Astrocyte of the spinal cord (primary cell): ENCODE measurements at places on chromosomes 4 and X.
A peak's percentile ranks its signal among the peaks of the same experiment; 100 is the strongest.

DNA sequence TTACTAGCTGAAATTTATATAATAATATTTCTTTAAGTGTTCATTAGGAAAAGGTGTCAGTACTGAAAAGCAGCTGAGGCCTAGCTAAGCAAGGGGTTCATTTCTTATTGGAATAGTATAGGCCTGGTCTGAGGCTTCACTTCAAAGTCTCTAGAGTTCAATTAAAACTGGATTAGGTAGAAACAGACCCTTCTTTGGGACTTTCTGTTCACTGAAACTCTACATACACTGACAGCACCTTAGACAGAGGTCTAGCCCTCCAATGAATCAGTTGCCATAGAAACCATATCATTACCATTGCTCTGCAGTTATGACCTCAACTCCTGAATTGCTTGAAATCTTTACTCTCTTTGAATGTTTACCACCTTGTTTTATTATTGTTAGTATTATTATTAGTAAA lies 86.4 kb upstream of the MAB21L2 start:
- DNase-seq = no peak

GRCh38 chr4:143486314-143486713 lies 27.2 kb upstream of the SMARCA5 start:
- no peak for DNase-seq

DNA sequence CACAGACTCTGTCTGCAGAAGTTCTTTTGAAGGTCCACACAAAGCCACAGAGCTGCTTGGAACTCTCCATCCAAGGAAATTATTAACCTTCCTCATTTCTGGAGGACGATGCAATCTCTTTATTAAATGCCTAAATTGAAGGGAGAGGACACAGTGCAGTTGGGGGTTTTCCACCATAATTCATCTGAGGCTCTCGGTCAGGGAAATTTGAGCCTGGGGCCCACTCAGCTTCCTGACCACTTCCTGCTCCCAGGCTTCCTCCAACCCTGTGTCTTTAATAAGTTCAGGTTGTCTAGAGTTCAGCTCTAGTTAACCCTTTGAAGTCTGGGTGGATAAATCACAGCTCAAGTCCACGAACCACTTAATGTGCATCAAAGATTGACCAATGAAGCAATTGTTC lies 58.5 kb downstream of the PRPS1 start:
- DNase-seq = peak; percentile 28

DNA sequence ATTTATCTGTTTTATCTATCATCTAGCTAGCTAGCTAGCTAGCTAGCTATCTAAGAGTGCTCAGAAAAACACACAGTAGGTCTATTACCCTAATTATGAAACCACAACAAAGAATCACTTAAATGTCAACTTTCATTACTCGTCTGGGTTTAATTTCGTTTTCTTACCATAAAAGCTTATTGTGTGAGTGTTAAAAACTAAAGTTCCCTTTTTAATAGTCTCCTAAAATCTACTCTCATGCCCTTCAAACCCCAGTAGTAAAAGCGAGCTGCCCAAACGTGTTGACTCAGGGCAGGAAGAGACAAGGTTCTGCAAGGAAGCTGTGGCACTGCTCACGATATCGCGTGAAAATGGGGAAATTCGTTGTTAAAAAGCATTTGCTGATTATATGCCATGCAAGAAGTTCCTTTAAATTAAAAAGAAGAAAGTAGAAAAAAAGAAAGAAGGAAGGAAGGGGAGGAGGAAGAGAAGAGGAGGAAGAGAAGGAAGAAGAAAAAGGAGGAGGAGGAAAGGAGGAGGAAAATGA lies 595 bp downstream of the MBNL3 start:
- DNase-seq = peak; percentile 21

GRCh38 chrX:9522378-9523155 lies 57.7 kb downstream of the TBL1X start:
- no peak for DNase-seq

DNA sequence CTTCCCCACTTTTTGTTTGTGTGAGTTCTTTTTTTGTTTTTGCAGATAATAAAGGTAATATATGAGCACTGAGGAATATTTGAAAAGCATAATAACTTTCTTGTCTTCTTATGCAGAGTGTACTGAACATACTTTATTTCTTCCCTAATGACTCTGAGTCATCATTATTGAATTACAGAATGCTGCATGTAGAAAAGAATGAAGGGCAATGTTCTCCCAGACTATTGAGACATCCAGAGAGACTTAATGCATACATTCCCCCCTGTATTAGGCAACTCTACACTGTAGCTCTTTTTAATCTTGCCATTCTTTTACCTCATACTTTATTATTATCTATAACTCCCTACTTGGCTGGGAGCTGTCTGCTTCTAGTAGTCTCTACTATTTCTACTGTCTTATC lies 240.5 kb upstream of the ANKRD50 start:
- peak; percentile 82 for DNase-seq

DNA sequence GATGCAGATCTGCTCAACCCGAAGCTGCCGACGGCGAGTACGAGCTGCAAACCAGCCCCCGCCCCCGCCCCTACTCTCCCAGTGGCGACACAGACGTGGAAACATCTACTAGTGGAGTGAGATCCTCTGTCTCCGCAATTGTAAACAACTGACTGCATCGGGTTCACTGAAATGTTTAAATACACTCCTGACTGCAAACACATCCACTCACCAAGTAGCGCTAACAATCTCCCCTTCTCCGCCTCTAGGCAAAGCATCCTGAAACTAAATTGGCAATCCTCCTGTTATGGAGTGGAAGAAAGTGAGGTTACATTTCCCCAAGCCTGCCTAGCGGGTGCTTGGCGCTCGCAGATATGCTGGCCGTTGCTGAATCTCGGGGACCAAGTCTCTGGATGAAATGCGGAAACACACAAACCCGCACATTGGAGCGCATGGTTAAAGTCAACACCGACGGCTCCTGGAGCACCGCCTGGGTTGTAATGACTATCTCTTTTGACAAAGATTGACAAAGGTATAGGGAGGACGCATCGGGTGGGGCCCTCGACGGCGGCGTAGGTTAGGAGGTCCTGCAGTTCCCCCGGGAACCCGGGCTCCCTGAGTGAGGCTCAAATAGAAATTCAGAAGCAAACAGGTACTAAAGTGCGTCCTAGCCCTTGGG lies 117.0 kb upstream of the TEX13C start:
- no peak for DNase-seq

GRCh38 chr4:116180157-116180601 lies 905.2 kb downstream of the TRAM1L1 start:
- DNase-seq = peak; percentile 15

- DNase-seq = no peak
Observed at GRCh38 chr4:120672558-120673147, 249.9 kb downstream of the PRDM5 start.

GRCh38 chr4:2886622-2887021 lies 43.0 kb downstream of the ADD1 start:
- DNase-seq = no peak

- DNase-seq = peak; percentile 14
Observed at GRCh38 chr4:152382057-152382785, 153.7 kb downstream of the FBXW7 start.

GRCh38 chr4:185472103-185472542 lies 590 bp upstream of the CCDC110 start:
- peak; percentile 12 for DNase-seq

GRCh38 chr4:82577451-82577850 lies 15.7 kb upstream of the TMEM150C start:
- no peak for DNase-seq

- no peak for DNase-seq
Observed at GRCh38 chrX:101081231-101081630, 2.6 kb downstream of the TMEM35A start.

DNA sequence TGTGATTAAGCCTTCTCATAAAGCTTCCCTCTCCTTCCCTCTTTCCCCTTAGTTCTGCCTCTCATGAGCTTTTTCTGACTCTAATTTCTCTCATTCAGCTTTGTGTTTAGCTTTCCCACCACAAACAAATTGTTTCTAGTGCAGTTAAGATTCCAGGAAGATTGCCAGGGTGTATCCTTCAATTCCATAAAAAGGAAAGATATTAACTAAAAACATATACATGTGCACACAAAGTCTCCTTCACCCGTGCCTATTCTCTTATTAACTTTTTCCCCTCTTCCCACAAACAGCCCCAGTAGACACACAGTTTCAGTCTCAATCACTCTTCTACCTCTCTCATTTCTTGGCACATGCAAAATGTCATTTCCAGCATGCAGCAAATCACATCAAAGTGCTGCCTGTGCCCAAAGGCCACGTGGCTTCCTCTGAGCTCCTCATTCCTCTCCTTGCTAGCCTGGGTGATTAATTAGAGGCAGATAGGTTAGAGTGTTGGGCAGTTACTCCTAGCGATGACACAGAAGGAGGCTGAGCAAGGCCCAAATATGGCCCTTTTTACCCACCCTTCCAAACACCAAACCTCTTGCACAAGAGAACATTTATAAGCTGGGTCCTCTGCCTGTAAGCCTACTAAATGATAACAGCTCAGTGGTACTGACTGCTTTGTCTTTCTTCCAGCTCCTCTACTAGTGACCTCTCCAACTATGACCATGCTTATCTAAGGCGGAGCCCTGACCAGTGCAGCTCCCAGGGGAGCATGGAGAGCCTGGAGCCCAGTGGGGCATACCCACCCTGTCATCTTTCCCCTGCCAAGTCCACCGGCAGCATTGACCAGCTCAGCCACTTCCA lies 159.6 kb downstream of the SOWAHB start:
- DNase-seq = peak; percentile 74

- peak; percentile 0 for DNase-seq
Observed at GRCh38 chr4:68591204-68591603, 15.1 kb upstream of the UGT2B17 start.

GRCh38 chr4:122146652-122147051 lies 5.5 kb upstream of the BLTP1 start:
- DNase-seq = no peak

DNA sequence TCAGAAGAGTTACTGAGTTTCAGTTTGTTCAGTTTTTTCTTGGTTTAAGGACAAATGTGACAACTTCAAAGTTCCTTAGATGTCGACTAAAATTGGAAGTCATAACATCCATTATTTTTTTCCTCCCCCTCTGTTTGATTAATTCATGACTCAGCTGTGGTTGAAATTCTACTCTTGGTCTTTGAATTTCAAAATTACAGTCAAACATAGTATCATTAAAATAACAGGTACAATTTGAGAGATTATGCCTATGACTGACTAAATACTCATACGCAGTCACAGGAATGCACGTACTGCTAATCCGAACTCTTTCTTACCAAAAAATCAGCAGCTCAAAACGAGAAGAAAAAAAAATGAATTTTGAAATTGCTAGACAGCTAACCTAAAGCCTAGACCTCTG lies 1434.8 kb downstream of the RAPGEF2 start:
- DNase-seq = peak; percentile 46

DNA sequence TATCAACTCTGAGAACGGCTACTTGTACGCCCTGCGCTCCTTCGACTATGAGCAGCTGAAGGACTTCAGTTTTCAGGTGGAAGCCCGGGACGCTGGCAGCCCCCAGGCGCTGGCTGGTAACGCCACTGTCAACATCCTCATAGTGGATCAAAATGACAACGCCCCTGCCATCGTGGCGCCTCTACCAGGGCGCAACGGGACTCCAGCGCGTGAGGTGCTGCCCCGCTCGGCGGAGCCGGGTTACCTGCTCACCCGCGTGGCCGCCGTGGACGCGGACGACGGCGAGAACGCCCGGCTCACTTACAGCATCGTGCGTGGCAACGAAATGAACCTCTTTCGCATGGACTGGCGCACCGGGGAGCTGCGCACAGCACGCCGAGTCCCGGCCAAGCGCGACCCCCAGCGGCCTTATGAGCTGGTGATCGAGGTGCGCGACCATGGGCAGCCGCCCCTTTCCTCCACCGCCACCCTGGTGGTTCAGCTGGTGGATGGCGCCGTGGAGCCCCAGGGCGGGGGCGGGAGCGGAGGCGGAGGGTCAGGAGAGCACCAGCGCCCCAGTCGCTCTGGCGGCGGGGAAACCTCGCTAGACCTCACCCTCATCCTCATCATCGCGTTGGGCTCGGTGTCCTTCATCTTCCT lies 2.7 kb downstream of the PCDH10 start:
- DNase-seq = peak; percentile 46

GRCh38 chrX:116975517-116975916 lies 512.7 kb upstream of the CT83 start:
- no peak for DNase-seq

GRCh38 chr4:24644983-24645764 lies 60.8 kb upstream of the DHX15 start:
- DNase-seq = peak; percentile 26

- no peak for DNase-seq
Observed at GRCh38 chr4:16461362-16461761, 235.1 kb upstream of the TAPT1 start.
